EH (cell line): ENCODE measurements at places on chromosomes 3 and 15.

DNA sequence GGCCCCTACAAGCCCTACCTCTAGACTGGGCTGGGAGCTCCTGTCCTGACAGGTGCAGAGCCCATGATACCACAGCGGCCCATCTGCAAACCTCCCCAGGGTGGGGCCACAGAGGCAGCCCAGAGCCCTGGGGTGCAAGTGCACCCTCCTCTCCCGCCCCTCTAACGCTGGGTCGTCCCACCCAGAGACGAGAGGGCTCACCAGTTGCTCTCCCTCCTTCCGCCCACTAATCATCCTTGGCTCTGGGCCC, 742 bp downstream of the TNK2 start:
- no peak for DNase-seq

DNA sequence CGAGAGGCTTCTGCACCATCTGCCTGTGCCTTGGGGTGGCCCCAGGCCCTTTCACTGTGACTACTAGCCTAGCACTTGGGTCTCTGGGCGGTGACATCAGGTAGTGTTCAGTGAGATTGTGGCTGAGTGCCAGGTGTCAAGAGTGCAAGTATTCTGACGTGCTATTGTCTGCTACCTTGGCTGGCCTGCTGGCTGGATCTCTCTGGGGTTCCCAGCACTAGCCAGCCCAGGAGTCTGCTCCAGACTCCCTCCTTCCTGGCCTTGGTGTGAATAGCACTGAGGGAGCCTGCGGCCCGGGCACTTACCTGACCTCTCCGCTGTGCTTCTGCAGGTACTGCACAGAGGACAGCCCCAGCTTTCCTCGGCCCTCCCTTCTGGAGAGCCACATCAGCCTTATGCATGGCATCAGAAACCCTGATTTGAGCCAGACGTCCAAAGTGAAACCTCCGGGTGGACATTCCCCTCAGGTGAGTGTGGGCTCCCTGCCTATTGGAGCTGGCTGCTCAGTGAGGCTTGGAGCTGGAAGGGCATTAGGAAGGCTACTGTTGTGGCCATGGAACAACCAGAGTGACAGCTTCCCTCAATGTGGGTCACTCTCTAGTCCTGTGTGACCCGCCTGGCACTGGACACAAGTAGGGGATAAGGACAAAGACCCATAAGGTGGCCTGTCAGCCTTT, 17.5 kb upstream of the ALPK3 start:
- DNase-seq, result no peak

- no peak for DNase-seq
Measured at GRCh38 chr3:102972350-102972749, 537.5 kb downstream of the ZPLD1 start.

DNA sequence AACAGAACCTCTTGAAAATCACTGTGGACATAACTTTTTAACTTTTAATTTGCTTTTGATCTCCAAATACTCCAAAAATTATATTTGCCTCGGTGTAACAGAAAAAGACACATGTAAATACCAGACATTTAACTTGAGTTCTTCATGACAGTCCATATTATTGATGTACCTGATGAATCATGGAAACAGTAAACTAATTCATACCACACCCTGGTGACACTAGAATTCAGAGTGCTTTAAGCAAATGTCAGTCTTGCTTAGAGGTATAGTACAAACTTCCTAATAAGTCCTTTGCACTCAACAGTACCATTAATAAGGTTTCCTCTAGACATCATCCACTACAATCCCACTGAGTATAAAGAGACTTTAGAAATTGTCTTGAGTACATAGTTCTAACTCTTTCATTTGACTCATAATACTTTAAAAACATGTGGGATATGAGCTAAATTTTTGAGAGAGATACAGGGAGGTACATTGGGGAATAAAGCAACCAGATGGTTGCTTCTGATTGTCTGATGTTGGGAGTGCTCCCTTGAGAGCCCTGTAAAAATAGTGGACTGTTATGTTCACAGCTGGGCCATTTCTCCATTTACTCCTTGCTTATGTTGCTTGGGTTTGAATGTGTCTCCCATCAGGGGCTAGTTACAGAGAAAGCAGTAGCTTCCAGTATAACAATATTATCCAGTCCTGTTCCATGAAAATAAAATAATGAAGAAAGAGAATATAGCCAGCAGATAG, 175.7 kb downstream of the ALCAM start:
- DNase-seq, result no peak

GRCh38 chr3:177776661-177777101, 579.4 kb upstream of the TBL1XR1 start:
- DNase-seq, result peak; percentile 75

DNA sequence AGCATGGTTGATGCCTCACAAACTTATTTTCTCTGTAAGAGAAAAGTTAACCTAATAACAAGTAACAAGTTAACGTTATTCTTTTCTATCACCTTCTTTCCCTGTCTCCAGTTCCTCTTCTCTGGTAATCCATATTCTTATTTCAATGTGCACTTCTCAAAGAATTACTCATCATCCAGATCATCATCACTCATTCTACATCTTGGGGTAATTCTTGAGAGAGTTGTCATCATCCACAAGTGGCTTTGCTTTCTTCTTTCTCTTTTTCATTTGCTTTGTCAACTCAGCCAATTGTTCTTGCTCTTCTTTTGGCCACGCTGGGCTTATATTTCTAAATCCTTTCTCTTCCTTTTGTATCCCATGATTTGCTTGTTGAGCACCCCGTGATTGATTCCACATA, 20.8 kb upstream of the RNF111 start:
- peak; percentile 53 for DNase-seq

DNA sequence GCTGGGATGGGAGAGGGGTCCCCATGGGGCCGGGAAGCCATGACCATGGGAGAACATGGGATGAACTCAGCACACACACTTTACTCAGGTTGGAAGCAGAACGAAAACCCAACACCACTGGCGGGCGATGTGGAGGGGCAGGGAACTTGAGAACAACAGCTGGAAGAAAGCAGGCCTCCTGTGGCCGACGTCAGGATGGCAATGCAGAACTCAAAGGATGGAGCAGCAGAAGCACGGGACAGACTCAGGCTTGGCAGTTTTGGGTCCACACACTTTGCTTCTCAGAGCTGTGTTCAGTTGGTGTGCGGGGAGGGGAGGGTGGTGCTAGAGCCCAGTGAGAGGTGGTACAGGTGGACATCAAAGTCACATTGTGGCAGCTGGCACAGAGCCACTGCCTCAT, 80.7 kb downstream of the SEC22A start:
- DNase-seq, result no peak

- DNase-seq, result no peak
Measured at GRCh38 chr15:82871358-82871757, 61.9 kb downstream of the WHAMM start.

GRCh38 chr15:75671730-75672602, 24.3 kb downstream of the SNX33 start:
- DNase-seq, result peak; percentile 58

DNA sequence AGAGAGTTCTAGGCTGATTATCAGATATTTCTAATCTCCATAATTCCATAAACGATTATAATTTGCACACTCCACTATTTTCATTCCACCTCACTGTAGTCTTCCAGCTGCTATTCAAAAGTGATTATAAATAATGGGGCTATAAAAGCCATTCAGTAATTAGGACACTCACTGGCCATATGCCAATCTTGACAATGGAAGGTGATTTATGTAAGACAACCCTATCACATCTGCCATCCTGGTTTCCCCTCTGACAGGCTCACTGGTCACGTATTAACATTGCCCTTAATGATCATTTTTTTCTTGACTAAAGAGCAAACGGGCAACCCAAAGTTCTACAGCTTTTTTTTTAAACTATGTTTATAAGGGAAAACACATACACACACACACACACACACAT, 402.4 kb downstream of the MAGI1 start:
- no peak for DNase-seq

DNA sequence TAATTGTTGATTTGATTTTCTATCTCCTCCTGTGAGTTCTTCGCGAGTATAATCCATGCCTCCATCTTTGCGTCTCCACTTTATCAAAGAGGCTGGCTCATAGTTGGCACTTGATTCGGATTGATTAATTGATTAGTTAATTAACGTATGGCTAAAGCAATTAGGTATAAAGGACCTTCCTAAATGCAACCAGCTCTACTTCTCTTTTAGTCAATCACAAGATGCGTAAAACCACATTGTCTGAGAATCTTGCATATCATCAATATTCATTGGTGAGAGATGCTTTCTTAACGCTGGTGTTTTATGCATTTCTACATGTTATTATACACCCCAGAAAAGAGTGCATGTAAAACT, 56.4 kb upstream of the NR2F2 start:
- DNase-seq, result no peak

GRCh38 chr3:27643355-27643754, 78.8 kb downstream of the EOMES start:
- DNase-seq, result peak; percentile 39

- peak; percentile 62 for DNase-seq
Measured at GRCh38 chr3:118818386-118818785, 216.3 kb downstream of the IGSF11 start.
